ENCODE measurements at places on chromosomes 1 and 21.

DNA sequence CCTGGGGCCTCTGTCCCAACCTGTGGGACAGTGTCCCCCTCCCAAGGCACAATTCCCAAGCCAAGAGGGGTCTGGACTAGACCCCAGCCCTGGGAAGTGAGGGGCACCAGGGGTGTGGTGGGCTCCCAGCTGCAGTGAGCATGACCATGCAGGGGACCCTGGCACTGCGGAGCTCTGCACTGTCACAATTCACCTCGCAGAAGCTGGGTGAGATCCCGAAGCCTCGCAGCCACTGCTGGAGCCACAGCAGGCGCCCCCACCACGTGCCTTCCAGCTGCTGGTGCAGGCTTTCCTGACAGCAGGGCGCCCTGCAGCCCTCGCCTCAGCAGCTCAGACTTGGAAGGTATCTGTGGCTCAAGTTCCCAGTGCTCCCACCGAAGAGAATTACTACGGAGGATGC, 10.0 kb upstream of the SRARP start:
- H3K36me3 ChIP-seq, result no peaks in the 10 kb centered on the region
- no peaks in the 10 kb centered on the region for H3K4me1 ChIP-seq
- DNase-seq, result no peak
- peaks cover under 1% of the 10 kb centered on the region for H3K27me3 ChIP-seq
- no peak overlapping the region for H3K27ac ChIP-seq
- H3K4me3 ChIP-seq, result no peak overlapping the region

GRCh38 chr1:1212780-1213344, 1.1 kb downstream of the TNFRSF4 start:
- peaks cover 51% of the 10 kb centered on the region for H3K4me1 ChIP-seq
- DNase-seq, result peak; percentile 55
- H3K4me3 ChIP-seq, result peak overlapping the region; percentile 83
- H3K27ac ChIP-seq, result peak overlapping the region; percentile 52
- peaks cover 25% of the 10 kb centered on the region for H3K36me3 ChIP-seq
- no peaks in the 10 kb centered on the region for H3K27me3 ChIP-seq

DNA sequence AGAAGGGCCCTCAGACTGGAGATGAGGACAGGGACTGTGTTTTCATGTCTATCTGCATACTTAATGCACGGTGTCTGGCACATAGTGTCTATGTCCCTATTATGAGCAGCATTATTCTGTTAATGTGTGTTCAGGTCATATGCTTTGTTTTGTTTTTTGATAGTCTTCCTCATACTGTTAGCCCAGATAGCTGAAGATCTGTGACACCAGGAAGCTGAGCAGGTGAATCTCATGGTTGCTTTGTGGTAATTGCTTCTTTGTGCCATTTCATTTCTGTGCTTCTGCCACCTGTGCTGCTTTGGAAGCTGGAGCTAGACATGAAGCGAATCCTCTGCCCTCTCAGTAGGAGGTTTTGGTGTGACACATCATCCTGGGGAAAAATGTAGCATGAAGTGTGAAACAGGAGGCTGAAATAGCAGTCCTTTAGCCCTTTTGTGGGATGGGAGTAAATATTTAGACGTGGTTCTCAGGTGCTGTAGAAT, 15.8 kb downstream of the SMAP2 start:
- DNase-seq, result no peak
- H3K27ac ChIP-seq, result peak overlapping the region; percentile 93
- peaks cover 88% of the 10 kb centered on the region for H3K4me1 ChIP-seq
- peaks cover 32% of the 10 kb centered on the region for H3K36me3 ChIP-seq
- no peaks in the 10 kb centered on the region for H3K27me3 ChIP-seq
- peak overlapping the region; percentile 90 for H3K4me3 ChIP-seq

- DNase-seq, result no peak
- H3K27me3 ChIP-seq, result peaks cover 3% of the 10 kb centered on the region
- no peaks in the 10 kb centered on the region for H3K4me1 ChIP-seq
- H3K27ac ChIP-seq, result no peak overlapping the region
- H3K36me3 ChIP-seq, result no peaks in the 10 kb centered on the region
These were observed 157.3 kb upstream of the PTGFR start for GRCh38 chr1:78333502-78333901.

GRCh38 chr1:117697220-117697781, 91.5 kb downstream of the TENT5C start:
- peaks cover 29% of the 10 kb centered on the region for H3K27me3 ChIP-seq
- DNase-seq, result no peak
- H3K36me3 ChIP-seq, result no peaks in the 10 kb centered on the region
- no peak overlapping the region for H3K27ac ChIP-seq
- H3K4me1 ChIP-seq, result peaks cover 7% of the 10 kb centered on the region

- no peak overlapping the region for H3K4me3 ChIP-seq
- no peaks in the 10 kb centered on the region for H3K36me3 ChIP-seq
- H3K27ac ChIP-seq, result no peak overlapping the region
- peaks cover 3% of the 10 kb centered on the region for H3K27me3 ChIP-seq
These were observed 91.7 kb downstream of the MATN1 start for GRCh38 chr1:30631700-30632099.

DNA sequence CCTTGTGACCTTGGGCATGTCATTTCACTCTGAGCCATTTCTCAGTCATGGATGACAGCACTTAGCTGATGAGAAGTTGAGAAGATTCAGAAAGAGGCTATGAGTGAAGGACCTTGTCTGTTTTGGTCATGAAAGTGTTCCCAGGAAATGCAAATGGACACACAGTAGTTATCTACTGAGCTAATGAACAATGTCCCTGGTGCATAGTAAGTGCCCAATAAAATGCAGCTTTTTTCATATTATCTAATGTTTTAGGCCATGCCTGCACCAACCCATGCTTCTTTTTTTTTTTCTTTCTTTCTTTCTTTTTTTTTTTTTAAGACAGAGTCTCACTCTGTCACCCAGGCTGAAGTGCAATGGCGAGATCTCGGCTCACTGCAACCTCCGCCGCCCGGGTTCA, 44.4 kb upstream of the EPB41 start:
- no peaks in the 10 kb centered on the region for H3K4me1 ChIP-seq
- H3K27me3 ChIP-seq, result peaks cover 6% of the 10 kb centered on the region
- H3K36me3 ChIP-seq, result no peaks in the 10 kb centered on the region
- no peak for DNase-seq

DNA sequence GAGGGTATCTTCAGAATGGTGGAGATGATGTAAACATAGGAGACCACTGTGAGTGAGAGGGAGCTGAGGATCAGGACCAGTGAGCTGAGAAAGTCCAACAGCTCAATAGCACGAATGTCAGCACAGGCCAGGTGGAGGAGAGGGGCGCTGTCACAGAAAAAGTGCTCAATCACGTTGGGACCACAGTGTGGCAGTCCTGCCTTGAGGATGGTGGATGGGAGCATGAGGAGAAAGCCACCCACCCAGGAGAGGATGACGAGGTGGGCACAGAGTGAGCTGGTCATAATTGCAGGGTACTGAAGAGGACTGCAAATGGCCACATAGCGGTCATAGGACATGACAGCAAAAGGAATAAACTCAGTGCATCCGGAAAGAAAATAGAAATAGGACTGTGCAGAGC, 8.1 kb downstream of the OR11L1 start:
- H3K36me3 ChIP-seq, result no peaks in the 10 kb centered on the region
- no peaks in the 10 kb centered on the region for H3K27me3 ChIP-seq
- no peak for DNase-seq
- H3K27ac ChIP-seq, result no peak overlapping the region
- no peak overlapping the region for H3K4me3 ChIP-seq

All from activated T-helper 1 cell treated with anti-CD3 and anti-CD28 coated beads, Interleukin-12 subunit alpha, Interleukin-12 subunit beta, Interleukin-2, Interleukin-4 antibody, amounts not matched to agents 30 ng/mL and 10 ng/mL and 1 ng/mL, durations not matched to agents 14 hours and 24 hours and 36 hours (primary cell).